Stimulated activated CD4-positive, alpha-beta T cell treated with anti-CD3 and anti-CD28 coated beads, Interleukin-1b, Interleukin-23, amount 100 ng/mL, for 1 hour (primary cell): ENCODE measurements at places on chromosomes 4 and X.

GRCh38 chr4:184728858-184729257 is 5.0 kb downstream of the CENPU start:
- no peak for DNase-seq

DNA sequence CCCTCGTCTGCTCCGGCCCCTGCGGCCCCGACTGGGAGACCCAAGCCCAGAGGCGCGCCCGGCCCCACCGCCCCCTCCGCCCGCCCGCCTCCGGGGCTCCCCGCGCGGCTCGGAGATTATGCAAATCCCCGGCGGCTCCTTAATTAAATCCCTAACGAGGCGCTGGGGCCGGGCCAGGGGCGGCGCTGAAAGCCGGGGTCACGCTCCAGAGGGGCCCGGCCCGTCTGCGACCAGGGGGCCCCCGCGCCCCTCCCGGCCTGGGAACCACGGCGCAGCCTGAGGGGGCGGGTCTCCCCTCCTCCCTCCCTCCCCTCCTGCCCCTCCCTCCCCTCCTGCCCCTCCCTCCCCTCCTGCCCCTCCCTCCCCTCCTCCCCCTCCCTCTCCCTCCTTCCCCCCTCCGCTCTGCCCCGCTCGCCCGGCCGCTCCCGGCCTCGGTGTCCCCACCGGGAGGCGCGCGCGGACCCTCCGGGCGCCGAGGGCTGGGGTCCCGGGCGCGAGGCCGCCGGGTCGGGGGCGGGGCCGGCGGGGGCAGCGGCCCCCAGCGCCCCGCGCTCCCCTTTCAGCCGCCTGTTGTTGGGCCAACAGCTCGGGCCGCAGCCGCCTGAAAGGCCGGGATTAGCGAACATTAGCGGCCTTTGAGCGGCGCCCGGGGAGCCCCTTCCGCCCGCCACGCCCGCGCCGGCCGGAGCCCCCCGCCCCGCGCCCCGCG is 25.9 kb upstream of the FGFR3 start:
- no peak for DNase-seq

DNA sequence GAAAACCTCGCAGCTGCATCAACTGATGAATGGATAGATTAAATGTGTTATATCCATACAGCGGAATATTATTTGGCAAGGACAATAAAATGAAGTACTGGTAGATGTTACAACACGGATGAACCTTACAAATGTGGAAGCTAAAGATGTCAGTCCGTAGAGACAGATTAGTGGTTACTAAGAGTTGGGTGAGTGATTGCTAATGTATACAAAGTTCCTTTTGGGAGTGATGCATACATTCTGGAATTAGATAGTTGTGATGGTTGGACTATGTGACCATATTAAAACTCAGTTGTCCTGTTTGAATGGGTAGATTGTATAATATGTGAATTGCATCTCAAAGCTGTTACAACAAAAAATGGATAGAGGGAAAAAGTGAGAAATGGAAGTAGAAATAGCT is 2.8 kb downstream of the FIP1L1 start:
- DNase-seq, result no peak

- no peak for DNase-seq
Measured at GRCh38 chrX:30282527-30282926, 26.7 kb downstream of the NR0B1 start.

DNA sequence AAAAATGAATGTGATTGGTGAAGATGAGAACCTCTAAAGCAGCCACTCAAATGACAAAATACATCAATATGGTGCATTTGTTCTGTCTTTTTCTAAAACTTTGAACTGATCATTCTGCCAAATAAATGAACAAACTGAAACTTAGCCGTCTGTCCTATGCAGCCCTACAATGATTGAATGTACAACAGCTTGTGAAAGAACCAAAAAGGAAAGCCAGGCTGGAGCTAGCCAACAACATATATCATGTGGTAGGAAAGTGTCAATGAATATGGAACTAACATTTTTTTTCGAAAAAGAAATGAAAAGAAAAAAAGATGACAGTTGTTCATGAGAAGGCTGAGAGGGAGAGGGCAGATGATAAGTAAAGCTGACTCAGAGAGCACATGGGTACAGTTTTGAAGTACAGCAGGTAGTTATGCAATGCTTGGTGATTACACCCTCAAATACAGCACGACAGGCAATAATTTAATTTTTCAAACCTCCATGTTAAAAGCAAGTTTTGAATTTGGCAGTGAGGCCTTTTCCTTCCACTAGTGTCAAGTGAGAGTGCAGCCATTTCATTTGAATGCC is 21.2 kb upstream of the SLC7A11 start:
- no peak for DNase-seq

GRCh38 chr4:74267998-74268606 is 40.2 kb upstream of the EPGN start:
- DNase-seq, result no peak
